Endothelial cell of umbilical vein (primary cell): ENCODE measurements at places on chromosomes 2 and 18. TPM values are rescaled to one million over a fixed set of nuclear protein-coding genes. Genes with fewer than 3 reads are reported as not detected.
A peak's percentile ranks its signal among the peaks of the same experiment; 100 is the strongest.

Gene ANKRD62
- total RNA-seq: not detected in 2 replicates

GRCh38 chr2:216904974-216905373 lies 45.1 kb upstream of the TNP1 start:
- H3K4me3 ChIP-seq: no peak overlapping the region
- no peaks in the 10 kb centered on the region for H3K4me1 ChIP-seq
- no peaks in the 10 kb centered on the region for H3K36me3 ChIP-seq
- no peak for DNase-seq
- H3K27ac ChIP-seq: no peak overlapping the region

GRCh38 chr2:37825586-37825985 lies 99.5 kb upstream of the RMDN2 start:
- no peaks in the 10 kb centered on the region for H3K27me3 ChIP-seq
- no peak for DNase-seq
- H3K4me1 ChIP-seq: peaks cover 38% of the 10 kb centered on the region
- H3K27ac ChIP-seq: no peak overlapping the region
- H3K4me3 ChIP-seq: no peak overlapping the region
- H3K36me3 ChIP-seq: no peaks in the 10 kb centered on the region

Gene NR4A2
- 1.0 and 1.8 TPM in 2 replicates for total RNA-seq

- no peaks in the 10 kb centered on the region for H3K27me3 ChIP-seq
- H3K4me3 ChIP-seq: no peak overlapping the region
- DNase-seq: no peak
These were observed 169.7 kb downstream of the TMEM163 start for GRCh38 chr2:134549104-134549503.

DNA sequence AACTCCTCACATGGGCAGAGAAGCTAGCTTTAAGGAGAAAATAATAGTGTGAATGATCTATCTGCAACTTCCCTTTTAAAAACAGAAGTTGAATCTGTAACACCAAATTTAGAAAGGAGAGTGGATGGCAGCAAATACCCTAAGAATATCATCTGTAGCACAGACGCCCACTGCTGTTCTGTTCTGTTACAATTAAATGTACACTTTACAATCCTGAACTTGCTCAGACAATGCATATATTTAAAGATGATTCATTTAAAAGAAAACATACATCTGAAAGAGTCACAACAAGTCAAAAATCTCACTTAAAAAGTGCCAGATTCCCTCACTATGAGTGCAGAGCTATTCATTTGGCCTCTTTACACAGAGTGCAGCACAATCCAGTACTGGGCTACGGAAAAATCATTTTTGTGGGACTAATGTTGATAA lies 8.0 kb upstream of the SERTAD2 start:
- H3K4me1 ChIP-seq: no peaks in the 10 kb centered on the region
- H3K27me3 ChIP-seq: no peaks in the 10 kb centered on the region
- H3K36me3 ChIP-seq: no peaks in the 10 kb centered on the region
- no peak overlapping the region for H3K4me3 ChIP-seq
- no peak overlapping the region for H3K27ac ChIP-seq
- DNase-seq: peak; percentile 14

Gene TGFA
- 0.12 and 0.22 TPM in 2 replicates for total RNA-seq

DNA sequence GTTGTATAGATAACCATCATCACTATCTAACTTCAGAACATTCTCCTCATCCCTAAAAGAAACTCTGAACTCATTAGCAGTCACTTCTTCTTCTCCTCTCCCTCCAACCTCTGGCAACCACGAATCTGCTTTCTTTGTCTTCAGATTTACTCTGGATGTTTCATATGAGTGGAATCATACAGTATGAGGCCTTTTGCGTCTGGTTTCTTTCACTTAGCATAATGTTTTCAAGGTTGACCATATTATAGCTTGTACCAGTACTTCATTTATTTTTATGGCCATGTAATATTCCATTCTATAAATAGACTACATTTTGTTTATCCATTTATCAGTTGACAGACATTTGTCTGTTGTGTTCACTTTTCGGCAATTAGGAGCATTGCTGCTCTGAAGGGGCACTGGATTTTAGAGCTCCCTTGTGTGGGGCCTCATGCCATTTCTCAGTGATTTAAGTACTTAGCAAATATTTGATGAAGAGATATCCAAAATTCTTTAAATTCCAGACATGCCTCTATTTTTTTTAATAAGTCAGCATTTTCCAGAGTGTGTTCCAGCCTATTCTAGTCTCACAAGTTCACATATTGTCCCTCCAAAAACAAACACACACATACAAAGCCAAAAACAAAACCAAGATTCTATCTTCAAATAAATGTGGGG lies 22.5 kb upstream of the MAP3K20 start:
- H3K4me1 ChIP-seq: peaks cover 18% of the 10 kb centered on the region
- H3K36me3 ChIP-seq: no peaks in the 10 kb centered on the region
- H3K27ac ChIP-seq: no peak overlapping the region
- DNase-seq: no peak
- no peak overlapping the region for H3K4me3 ChIP-seq

Gene DSG1
- not detected in 2 replicates for total RNA-seq

Gene EGR4
- total RNA-seq: not detected in 2 replicates

- H3K4me1 ChIP-seq: no peaks in the 10 kb centered on the region
- no peaks in the 10 kb centered on the region for H3K27me3 ChIP-seq
- H3K4me3 ChIP-seq: no peak overlapping the region
- no peaks in the 10 kb centered on the region for H3K36me3 ChIP-seq
- H3K27ac ChIP-seq: no peak overlapping the region
These were observed 418.5 kb upstream of the MAP2 start for GRCh38 chr2:209005371-209005770.

Gene VWA3B
- total RNA-seq: not detected in 2 replicates

- H3K4me1 ChIP-seq: peaks cover 6% of the 10 kb centered on the region
- H3K36me3 ChIP-seq: no peaks in the 10 kb centered on the region
- peaks cover 2% of the 10 kb centered on the region for H3K27me3 ChIP-seq
- no peak overlapping the region for H3K4me3 ChIP-seq
- DNase-seq: no peak
These were observed 119.4 kb downstream of the COPS8 start for GRCh38 chr2:237205043-237205541.

Gene C1QL2
- not detected in 2 replicates for total RNA-seq

DNA sequence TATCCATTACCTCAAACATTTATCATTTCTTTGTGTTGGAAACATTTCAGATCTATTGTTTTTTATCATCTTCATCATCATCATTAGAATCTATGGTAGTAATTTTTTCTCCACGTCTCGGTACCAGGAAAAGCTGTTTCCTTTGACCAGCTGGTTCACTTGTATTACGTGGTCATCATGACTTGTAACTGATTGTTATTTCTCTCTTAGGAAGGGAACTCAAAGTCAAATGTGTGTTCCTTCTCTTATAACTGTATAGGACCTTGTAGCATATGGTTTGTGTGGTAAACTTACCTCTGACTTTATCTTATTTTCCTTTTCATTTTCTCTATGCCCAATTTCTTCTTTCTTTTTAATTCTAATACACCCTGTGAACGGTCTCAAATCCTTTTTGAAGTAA lies 16.5 kb downstream of the NCOA1 start:
- H3K36me3 ChIP-seq: no peaks in the 10 kb centered on the region
- peak; percentile 48 for DNase-seq
- no peaks in the 10 kb centered on the region for H3K27me3 ChIP-seq
- no peaks in the 10 kb centered on the region for H3K4me1 ChIP-seq
- no peak overlapping the region for H3K4me3 ChIP-seq

GRCh38 chr2:182867426-182868053 lies 1.1 kb upstream of the FRZB start:
- H3K4me1 ChIP-seq: peaks cover 11% of the 10 kb centered on the region
- H3K27ac ChIP-seq: no peak overlapping the region
- peaks cover 8% of the 10 kb centered on the region for H3K27me3 ChIP-seq
- no peak for DNase-seq
- H3K36me3 ChIP-seq: no peaks in the 10 kb centered on the region

DNA sequence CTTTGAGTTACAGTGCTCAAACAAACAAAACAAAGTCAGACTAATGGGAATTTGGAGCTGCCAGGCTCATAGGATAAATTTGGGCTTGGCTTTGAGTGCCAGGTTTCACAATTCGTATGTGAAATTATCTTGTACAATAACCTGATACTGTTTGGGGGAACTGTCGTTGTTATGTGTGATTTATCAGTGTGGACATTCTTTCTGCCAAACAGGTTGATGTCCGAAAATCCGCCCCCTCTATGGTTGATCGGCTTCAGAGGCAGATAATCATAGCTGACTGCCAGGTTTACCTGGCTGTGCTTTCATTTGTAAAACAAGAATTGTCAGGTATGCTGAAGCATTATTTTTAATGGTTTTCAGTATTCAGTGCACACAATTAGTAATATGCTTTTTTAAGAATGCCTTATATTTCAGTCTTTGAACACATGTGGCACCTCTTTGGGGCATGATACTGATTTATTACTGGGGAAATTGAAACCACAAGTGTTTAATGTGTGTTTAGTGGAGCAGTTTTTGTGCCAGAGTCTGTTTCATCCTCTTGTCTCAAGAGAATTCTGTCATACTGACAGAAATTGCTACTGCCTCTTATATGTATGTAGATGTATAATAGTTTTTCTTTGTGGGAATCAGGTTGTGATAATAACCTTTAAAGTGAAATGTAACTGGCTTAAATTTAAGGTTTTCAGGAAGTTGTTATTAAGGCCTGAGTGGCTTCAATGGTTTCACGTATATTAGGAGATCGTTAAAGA lies 54.6 kb downstream of the TTC39C start:
- H3K4me1 ChIP-seq: no peaks in the 10 kb centered on the region
- H3K27me3 ChIP-seq: no peaks in the 10 kb centered on the region
- no peak for DNase-seq
- H3K4me3 ChIP-seq: no peak overlapping the region

DNA sequence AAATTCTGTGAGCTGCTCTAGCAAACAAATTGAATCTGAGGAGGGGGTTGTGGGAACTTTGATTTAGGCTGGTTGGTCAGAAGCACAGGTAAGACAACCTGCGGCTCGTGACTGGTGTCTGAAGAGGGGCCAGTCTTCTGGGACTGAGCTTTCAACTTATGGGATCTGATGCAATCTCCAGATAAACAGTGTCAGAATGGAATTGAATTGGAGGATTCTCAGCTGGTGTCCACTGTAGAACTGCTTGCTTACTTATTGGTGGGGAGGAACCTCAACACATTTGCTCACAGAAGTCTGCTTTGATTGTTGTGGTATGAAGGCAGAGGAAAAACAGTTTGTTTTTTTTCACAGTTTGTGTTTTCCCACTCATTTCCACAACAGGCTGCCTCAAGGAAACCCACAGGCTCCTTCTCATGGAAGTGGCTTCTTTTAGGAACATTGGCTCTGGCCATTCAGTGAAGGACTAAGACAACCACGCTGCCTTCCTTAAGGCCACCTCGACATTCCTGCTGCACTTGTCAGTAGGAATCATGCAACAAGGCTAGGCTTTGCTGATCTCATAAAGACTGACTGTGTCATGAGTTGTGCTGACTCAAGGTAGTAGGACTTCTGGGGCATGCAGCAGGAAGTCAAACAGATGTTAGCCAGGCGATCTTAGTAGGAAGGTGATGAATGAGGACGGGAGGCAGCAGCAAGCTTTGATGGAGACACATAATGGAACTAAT lies 104.7 kb downstream of the TSN start:
- no peaks in the 10 kb centered on the region for H3K27me3 ChIP-seq
- H3K4me3 ChIP-seq: no peak overlapping the region
- no peaks in the 10 kb centered on the region for H3K36me3 ChIP-seq
- H3K27ac ChIP-seq: no peak overlapping the region

Gene STARD6
- total RNA-seq: not detected in 2 replicates

- no peaks in the 10 kb centered on the region for H3K27me3 ChIP-seq
- H3K27ac ChIP-seq: no peak overlapping the region
- no peaks in the 10 kb centered on the region for H3K4me1 ChIP-seq
- no peak for DNase-seq
These were observed 702.9 kb downstream of the ERBB4 start for GRCh38 chr2:211835695-211836094.

DNA sequence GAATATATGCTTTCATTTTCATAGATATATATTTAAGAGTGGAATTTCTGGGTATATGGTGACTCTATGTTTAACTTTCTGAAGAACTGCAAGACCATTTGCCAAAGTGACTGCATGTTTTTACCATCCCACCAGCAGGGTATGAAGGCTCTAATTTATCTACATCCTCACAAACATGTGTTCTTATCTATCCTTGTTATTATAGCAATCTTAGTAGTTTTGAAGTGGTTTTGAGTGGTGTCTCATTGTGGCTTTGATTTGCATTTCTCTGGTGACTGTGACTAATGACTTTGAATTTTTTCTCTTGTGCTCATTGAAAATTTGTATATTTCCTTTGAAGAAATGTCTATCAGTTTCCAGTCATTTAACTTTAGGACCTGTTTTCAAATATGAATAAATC lies 310.2 kb upstream of the NRP2 start:
- H3K4me3 ChIP-seq: no peak overlapping the region
- peaks cover 2% of the 10 kb centered on the region for H3K4me1 ChIP-seq
- no peak overlapping the region for H3K27ac ChIP-seq
- no peaks in the 10 kb centered on the region for H3K36me3 ChIP-seq
- no peak for DNase-seq
- no peaks in the 10 kb centered on the region for H3K27me3 ChIP-seq

- H3K27ac ChIP-seq: no peak overlapping the region
- DNase-seq: peak; percentile 65
- peaks cover 20% of the 10 kb centered on the region for H3K36me3 ChIP-seq
- H3K4me3 ChIP-seq: no peak overlapping the region
- H3K27me3 ChIP-seq: no peaks in the 10 kb centered on the region
These were observed 16.6 kb downstream of the INPP5D start for GRCh38 chr2:233076749-233077148.

DNA sequence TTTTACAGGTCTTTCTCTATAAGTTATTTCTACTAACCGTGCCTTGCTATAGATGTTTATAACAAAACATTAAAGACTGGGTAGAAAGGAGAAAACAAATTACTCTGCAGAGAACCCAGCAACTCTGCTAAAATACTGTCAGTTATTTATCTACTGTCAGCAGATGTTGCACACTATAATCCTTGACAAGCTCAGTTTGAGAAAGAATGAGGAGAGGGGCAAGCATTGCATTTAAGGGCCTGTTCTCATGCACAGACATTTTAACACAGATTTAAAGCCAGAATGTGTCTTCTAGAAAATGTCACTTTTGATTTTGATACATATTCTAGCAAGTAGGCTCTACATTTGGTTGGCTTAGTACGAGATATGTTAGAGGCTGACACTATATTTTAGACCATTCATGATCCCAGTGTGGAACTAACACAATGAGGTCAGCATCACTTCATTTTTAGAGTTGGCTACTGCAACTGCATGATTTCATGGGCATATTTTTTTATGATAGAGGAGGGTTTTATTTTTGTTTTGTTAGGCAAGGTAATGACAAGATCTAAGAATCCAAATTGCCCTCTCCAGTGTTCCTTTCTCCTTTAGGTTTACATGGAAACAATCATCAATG lies 516.4 kb downstream of the ZEB2 start:
- no peak for DNase-seq
- no peaks in the 10 kb centered on the region for H3K4me1 ChIP-seq
- H3K36me3 ChIP-seq: no peaks in the 10 kb centered on the region
- no peak overlapping the region for H3K27ac ChIP-seq
- no peak overlapping the region for H3K4me3 ChIP-seq
